ENCODE measurements at places on chromosomes 6 and 20.

DNA sequence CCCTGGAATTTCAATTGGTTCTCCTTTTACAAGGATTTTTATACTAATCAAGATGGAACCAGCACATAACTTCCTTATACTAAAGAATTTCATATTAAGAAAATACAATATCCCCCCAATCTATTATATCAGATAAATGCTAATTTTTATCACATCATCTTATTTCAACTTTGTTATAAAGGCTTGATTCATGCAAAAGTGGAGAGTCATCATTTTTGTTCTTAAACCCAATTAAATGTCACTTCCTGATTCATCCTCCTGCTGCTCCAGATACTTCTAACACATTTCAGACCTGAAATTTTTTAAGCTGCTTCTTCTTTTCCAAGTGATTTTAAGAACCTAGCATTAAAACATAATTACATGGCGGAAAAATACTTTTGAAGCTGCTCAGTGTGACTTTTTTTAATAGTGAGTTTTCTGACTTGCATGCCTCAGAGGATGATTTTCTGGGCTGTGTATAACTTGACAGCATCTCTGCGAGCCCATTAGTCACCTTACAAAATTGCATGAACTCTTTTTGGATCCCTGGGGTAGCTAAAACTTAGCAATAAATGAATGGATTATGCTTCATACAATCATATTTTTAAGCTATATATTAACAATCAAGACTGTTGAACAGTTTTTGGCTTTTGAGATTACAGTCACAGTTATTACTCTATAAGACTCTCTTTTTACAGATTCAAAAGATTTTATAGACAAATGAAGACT is 134.1 kb downstream of the ELOVL4 start:
- DNase-seq: no peak

- DNase-seq: peak; percentile 44
Observed at GRCh38 chr6:24581084-24581669, 64.8 kb downstream of the KIAA0319 start.

GRCh38 chr6:9252799-9253198 is 817.5 kb upstream of the SLC35B3 start:
- no peak for DNase-seq

- DNase-seq: no peak
Observed at GRCh38 chr6:17138033-17138432, 36.2 kb downstream of the STMND1 start.

DNA sequence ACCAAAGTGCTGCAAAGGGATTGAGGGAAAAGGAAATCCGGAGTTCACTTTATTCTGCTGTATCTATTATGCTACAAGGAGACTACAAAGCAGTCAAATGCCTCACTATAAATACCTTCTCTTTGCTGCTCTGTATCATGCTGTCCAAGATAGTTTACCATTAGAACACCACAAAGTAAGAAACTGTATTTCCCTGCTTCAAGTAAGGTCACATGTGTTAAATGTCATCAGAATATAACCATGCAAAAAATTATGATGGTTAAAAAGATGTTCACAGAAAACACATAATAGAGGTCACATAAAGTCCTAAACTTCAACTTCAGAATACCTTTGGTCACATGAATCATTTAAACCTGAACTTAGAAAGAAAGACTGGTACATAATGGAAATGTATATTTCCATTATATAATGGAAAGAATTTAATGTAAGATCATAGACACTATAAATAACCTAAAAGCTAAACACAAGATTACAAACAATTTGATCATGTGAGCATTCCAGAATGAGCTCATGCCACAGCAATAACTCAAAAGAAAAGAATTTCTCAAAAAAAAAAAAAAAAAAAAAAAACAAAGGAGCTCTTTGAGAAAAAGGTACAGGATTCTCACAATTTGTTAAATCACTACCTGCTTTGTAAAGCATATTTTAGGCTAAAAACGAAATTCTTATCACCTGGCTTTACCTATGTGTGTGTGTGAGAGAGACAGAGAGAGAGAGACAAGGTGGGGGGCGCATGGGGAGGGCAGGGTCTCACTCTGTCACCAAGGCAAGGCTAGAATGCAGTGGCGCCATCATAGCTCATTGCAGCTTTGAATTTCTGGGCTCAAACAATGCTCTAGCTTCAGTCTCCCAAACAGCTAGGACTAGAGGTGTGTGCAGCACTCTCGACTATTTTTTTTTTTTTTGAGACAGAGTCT is 58.7 kb downstream of the KIF13A start:
- DNase-seq: no peak

GRCh38 chr6:41252401-41253169 is 24.4 kb downstream of the TREML4 start:
- no peak for DNase-seq

DNA sequence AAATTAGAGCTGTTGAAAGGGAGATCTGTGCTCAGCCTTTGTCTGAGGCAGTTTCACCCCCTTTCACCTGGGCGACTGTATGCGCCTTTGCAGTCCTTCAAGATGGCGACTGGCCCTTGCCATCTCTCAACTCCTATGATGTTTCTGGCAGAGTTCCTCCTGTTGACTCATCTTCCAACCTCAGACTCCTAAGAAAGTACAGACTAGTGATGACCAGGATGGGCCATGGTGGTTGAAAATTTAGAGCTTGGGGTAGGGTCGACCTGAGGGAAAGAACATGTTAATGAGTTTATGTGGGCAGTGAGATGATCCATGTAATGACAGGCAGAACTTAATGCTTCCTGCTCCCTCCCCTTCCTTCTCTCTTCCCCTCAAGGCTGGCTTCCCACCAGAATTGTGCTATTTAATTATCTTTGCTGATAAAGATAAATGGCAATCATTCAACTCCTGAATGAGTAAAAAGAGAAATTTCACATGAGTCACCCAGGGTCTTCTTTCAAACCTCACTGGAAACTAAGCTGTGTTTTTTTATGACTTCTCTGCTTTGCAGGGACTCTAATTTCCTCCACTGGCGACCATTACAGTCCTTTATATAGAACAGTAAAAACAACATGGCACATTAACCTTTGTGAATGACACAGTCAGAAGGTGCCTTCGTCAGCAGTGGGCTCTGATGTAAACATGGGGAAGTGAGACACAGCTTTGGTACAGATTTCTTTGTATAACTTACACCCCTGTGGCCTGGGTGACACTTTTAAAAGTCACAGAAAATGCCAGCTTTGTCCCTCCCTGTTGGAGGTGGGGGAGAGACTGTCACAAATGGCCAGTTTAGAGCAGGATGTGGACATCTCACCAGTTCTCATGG is 103.5 kb downstream of the SCP2D1 start:
- DNase-seq: no peak

GRCh38 chr20:57166568-57167291 is 99.7 kb downstream of the BMP7 start:
- DNase-seq: no peak

- DNase-seq: no peak
Observed at GRCh38 chr6:27669624-27670301, 196.9 kb upstream of the ZNF184 start.

DNA sequence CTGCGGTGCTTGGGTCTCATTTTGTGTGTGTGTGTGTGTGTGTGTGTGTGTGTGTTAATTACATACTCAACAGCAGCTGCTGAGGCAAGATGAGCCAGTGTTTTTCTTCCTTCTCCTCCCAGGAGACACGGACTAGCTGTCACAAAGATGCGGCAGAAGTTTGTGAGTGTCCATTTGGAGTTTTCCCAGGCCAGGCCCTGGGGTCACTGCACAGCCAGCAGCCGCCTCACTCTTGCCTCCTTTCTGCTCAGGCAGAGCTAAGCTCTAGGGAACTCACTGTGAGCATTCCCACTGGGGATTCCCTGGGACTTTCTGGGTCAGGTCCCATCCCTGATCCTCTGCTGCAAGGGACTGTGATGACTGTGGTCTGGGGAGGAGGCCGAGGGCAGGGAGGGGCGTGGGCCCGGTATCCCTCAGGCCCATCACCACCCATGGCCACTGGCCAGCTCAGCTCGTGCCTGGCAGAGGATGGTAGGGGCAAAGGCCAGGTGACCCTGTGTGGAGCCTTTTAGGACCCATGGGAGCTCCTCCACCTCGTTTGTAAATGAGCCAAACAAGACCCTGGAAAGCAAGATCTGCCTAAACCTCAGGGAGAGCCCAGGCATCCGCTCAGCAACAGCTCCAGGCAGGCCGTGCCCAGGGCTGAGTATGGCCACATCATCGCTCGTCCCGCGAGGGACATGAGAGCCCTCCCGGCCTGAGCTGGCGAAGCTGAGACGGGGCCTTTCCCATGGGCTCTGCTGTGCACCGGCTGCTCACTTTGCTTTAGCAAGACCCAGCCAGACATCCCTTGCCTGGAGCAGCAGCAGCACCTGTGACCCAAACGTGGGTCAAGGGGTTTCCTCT is 102.0 kb downstream of the PSMB1 start:
- no peak for DNase-seq

DNA sequence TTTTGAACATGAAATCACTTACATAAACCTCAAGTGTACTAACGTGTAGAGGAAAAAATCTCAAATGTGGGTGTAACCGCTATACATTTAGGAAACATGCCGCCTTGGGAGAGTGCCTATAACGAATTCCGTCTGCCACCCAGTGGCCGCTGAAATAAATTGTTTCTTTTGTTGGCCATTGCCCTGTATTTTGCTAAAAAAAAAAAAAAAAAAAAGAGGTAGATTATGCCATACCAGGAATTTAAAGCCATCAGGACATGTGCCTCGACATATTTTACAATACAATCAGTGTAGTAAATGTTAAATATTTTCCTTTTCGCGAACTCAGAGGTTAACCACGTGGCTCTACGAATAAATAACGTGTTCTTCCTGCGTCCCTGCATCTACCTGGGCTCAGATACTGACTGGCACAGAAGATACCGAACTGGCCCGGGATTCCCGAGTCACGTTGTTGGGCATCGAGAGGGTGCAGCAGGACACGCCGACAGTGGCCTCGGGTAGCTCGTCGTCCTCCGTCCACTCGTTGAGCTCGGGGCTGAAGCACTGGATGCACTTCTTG is 14.3 kb downstream of the KLHL31 start:
- peak; percentile 7 for DNase-seq

- DNase-seq: no peak
Observed at GRCh38 chr6:11245381-11246256, 13.2 kb upstream of the NEDD9 start.

DNA sequence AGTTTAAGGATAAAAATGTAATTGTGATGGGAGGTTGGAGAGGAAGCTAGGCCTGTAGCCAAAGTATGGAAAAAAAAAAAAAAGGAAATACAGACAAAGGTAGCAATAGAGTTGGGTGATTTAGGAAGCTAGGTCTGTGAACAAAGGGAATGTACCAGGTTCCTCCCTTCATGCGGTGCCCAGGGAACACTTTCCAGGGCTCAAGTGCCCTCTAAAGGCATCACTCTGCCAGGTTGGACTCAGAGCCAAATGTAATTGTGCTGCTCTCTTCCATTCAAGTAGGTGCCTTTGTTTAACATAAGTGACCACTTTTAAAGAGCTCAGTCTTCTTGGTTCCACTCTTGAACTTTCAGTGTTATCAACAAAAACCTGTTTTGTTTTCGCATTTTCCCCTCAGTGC is 159.7 kb upstream of the AHI1 start:
- no peak for DNase-seq

- DNase-seq: no peak
Observed at GRCh38 chr20:48383252-48383651, 444.5 kb downstream of the PREX1 start.

DNA sequence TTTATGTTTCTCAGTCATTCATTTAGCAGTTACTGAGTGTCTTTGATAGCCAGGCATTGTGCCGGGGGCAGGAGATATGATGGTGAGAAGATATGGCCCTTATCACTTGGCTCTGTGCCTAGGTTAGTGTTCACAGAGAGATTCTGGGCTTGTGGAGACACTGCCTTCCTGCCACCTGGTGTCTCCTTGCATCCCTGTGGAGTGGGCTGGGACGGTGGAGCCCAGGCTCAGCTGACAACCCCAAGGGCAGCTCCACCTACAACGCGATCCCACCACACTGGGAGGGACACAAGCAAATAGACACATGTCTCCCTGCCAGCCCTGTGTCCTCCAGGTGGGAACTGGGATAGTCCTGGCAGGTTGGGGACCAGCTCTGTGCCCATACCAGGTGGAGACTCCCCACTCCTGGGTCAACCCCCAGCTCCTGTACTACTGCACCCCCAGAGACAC is 30.3 kb upstream of the VEGFA start:
- DNase-seq: no peak

GRCh38 chr6:125469915-125470314 is 168.1 kb upstream of the HDDC2 start:
- no peak for DNase-seq

DNA sequence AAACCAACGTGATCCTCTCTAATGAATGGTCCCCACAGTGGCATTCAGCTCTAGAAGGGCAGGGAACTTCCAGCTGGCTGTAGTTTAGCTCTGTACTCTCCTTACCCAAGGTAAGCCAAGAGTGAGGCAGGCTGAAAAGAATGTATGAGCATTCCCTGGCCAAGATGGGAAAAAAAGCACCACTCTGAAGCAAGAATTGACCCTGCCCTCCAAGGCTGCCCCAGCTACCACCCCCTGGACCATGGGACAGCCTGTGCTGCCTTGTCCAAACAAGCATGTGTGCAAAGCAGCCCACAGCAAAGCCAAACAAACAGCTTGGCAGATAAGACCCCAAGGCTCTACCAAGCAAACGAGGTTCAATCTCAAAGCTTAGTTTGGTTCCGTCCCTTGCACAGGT is 73.9 kb downstream of the GFOD1 start:
- DNase-seq: no peak

DNA sequence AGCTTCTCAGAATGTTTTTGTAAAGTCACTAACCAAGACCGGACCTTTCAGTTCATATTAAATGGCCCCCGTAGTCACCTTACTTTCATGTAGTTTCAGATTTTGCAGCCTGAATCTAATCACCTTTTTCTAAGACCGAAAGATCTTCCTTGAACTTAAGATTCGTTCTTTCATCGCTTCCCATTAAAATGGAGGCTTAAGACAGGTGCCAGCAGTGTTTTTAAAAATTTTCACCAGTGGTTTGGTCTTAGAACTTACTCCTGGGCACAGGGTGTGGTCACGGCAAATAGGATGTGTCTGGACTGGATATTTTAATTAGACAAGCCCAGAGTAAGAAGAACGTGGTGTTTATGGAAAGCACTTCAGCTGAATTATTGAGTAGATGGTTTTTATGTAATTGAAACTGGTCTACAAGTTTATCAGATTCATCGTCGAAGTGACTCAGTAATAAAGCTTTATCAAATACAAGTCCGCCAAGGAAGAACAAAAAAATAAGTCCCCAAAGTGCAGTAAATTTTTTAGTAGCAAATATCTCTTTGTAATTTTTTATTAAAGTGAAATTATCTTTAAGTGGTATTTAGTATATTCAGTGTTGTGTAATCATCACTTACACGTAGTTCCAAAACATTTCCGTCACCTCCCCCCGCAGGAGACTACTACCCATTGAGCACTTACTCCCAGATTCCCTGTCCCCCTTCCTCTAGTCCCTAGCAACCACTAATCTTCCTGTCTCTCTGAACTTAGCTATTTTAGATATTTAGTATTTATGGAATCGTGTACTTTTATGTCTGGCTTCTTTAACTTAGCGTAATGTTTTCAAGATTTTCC is 868 bp downstream of the SRSF3 start:
- no peak for DNase-seq

Data from activated CD4-positive, CD25-positive, alpha-beta regulatory T cell (primary cell).